ENCODE measurements at places on chromosomes 16 and 17.

DNA sequence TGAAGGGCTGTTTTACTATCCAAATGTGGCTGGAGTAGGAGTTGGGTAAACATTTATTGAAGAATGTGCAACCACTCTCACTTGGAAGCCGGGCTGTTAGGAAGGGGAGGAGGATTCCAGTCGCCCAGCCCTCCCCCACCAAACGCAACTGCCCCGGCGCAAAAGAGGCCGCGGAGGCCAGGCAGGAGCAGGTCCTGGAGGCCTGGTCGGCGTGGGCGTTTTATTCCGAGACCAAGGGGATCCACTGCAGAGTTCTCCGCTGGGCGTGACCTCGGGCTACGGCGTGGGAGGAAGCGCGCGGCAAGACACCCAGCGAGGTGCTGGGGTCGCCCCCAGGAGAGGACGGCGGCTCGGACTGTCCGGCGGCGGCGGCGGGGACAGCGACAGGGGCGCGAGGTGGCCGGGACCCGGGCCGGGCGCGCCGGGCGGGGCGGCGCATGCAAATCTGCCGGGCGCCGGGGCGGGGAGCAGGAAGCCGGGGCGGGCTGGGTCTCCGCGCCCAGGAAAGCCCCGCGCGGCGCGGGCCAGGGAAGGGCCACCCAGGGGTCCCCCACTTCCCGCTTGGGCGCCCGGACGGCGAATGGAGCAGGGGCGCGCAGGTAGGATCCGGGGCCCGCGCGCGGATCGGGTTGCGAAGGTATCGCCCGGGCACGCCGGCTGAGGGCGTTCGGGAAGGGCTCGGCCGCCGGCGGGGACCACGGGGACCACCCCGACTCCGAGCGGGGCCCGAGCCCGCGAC lies at the start of gene IL4R:
TSS of gene IL4R (plus strand) at position 553 of the 739 bp plus-strand sequence. CDS start 26,230 bp downstream, outside the sequence.
- no peak for DNase-seq

DNA sequence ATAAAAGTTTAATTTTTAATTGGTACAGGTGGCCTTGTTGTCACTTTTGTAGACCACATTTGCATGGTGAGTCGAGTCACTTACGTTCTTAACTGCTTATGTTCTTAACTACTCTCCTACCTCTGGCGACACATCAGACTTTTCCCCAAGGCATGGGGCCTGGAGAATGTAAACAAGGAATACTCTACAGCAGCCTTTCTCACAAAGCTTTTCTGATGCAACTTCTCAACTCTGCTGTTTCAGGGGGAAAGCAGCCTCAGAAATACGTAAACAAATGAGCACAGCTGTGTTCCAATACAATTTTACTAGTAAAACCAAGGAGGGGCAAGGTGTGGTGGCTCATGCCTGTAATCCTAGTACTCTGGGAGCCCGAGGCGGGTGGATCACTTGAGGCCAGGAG lies 6.9 kb downstream of the KARS1 start:
- no peak for DNase-seq

DNA sequence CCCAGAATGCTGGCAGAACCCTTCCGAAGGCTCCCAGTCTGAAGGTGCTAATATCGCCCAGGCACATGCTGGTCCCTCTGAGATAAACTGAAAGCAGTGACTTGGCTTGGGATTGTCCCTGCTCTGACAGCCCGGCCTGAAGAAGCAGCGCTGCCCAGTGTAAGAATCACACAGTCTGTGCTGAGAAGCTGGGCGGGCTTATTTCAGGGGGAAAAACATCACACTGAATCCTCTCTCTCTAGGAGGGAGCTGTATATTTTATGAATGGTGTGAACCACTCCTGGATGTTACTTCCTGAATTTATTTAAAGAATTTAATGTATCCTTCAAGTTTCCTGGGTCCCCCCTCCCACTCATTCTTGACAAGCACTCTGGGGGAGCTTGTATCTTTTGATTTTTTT lies 36.3 kb downstream of the GAS7 start:
- no peak for DNase-seq

DNA sequence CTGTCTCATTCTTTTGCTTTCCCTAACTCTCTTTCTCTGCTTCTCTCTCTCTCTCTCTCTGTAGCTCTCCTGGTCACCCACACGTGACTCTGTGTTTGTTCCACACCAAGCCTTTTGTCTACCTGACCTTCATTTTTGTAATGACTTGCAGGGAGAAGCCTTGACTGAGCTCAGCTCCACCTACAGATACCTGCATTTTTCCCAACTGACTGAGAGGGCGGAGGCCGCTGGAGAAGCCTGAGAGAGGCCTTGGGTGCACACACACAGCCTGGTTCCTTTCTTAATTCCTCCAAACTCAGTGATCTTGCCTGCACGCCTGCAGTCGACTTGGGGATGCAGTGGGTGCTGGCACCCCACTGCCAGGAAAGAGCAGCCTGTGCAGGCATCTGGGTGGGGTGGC lies 68.8 kb downstream of the LYRM1 start:
- DNase-seq, result no peak

GRCh38 chr17:75832164-75832651 lies 12.0 kb downstream of the UNC13D start:
- no peak for DNase-seq

GRCh38 chr17:34374457-34374856 lies 11.4 kb upstream of the CCL1 start:
- peak; percentile 97 for DNase-seq

DNA sequence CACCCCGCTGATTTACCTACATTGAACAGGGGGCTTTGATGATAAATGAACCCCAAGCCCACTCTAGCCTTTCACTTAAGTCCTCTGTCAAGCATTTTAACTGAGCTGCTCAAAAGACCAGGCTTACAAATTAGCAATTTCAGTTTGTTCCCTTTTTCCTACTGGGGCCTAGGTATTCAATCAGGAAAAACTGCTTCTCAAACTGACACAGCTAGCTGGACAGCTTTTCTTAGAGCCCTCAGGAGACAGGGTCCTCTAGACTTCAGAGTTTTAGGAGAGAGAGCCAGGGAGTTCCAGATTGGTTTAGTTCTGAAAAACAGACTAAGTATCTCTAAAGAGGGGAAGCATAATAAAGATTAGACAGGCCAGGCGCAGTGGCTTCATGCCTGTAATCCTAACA lies 6.2 kb upstream of the HEXIM2 start:
- DNase-seq, result no peak

DNA sequence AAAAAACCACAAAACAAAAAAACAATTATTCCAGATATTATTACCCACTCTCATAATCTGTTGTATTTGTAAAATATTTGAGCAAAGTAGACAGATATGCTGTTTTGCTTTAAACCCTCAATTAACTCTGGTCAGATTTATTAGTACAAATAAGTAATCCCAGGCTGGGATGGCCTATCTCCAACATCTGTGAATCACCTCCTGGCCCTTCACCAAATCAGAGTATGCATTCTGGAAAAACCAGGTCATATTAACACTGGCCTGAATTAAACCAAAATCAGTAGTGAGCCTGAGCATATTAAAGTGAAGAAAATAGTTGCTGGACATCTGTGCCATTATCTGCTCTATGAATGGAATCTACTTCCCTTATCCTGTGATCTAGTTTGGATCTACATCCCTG lies 41.0 kb downstream of the STAT3 start:
- DNase-seq, result no peak

GRCh38 chr17:12719948-12720347 lies 54.3 kb downstream of the MYOCD start:
- no peak for DNase-seq

- DNase-seq, result peak; percentile 74
These were observed 604.7 kb upstream of the SOX9 start for GRCh38 chr17:71516149-71516548.

DNA sequence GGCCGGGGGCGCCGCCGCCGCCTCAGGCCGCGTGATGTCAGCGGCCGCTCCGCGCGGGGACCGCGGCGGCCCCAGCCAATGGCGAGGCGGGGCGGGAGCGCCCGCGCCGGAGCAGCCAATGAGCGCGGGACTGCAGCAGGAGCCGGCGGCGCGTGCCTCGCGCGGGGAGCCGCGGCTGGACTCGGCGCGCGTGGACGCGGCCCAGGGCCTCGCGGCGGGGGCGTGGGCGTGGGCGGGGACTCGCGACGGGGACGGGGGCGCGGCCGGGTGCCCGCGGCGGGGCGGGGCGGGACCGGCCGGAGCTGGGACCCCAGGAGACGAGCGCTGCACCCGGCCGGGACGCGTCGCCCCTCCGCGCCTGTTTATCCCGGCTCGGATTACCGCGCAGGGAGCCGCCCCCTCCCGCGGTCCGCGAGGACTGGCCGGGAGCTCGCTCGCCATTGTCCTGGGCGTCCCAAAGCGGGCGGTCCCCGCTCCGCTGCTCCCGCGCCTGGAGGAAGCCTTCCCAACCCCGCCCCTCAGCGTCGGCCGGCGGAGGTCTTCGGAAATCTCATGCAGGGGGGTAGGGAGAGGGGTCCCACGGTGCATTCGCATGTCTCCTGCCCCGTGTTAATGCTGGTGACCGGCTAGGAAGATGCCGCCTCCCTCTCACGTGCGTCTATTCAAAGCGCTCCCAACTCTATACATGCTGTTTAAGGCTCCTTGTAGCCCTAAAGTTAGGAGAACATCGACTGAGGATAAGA lies at the start of gene RNF157:
TSS of gene RNF157 (minus strand) at position 33 of the 743 bp plus-strand sequence. CDS start 253 bp downstream, outside the sequence.
- DNase-seq, result peak; percentile 68

All from NCI-H1417 (cell line).